ENCODE measurements at places on chromosomes 6 and 20. TPM values are rescaled to one million over a fixed set of nuclear protein-coding genes. Genes with fewer than 3 reads are reported as not detected.
A peak's percentile ranks its signal among the peaks of the same experiment; 100 is the strongest.

The SLC12A5 gene
- total RNA-seq, result 2.2 TPM

The SS18L1 gene
- total RNA-seq, result 7.5 TPM

The SLC17A3 gene
- total RNA-seq, result not detected

The PRPF6 gene
- 39.4 TPM for total RNA-seq

The DEFB112 gene
- total RNA-seq, result not detected

DNA sequence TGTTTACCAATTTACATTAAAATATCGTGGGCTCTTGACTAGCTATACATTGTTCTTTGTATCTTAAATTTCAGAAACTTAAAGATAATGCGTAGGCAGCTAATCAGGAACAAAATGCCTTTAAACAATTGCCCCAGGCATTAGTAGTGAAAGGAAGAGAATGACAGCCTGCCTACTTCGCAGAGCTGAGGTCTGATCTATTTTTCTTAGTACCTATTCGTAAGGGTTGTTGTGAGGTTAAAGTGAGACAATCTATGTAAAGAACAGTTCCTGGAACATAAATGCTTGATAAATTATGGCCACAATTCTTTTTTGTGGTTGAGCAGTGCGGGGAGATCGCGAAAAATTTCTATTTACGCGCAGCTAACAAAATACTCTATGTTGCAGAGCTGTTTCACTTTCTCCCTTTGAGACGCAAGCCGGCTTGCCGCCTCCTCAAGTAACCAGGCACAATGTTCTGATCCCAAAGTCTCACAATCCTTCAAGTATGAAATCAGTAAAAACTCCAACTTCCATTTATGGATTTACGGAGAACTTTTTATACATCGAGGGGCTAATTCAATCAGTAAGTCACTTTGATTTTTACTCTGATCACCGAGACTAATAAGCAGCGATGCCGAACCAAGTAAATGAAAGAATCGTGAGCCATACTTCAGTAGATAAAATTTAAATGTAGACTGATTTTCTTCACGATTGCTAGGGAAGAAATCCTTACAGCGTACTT lies 878 bp upstream of the PNRC1 start:
- peak; percentile 49 for DNase-seq

DNA sequence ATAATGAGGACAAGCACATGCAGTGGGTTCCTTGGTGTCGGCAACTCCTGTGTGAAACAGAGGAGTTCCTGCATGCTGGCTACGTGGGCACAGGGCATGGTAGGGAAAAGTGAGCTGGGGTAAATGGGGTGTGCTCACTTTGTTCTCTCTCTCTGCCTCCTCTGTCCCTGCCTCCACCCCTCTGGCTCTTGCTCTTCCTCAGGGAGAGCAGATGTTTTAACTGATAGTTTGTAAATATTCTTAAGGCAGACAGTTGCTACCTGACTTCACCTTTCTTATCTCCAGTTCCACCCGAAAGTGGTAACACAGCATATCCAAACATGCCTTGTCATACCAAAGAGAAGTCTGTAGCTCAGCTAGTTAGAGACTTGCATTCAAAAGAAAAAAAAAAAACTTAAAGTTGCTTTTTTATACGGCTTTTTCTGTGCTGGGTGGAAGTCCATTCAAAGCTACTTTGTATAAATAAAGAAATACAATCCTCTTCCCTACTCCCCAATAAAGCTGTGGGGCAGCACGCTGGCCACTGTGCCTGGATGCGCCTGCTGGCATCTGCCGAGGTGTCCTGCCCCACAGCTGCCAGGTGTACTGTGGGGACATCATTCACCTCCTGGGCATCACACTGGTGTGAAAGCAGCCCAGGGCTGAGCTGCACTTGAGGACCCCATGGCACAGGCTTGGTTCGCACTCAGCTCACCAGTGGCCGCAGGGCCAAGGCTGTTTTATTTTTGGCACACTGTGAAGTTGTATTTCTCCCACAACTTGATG lies 93.6 kb downstream of the FOXC1 start:
- no peak for DNase-seq

- DNase-seq, result no peak
Measured at GRCh38 chr20:50342638-50343102, 152.0 kb downstream of the CEBPB start.
